ENCODE measurements at places on chromosomes 5 and 9.

DNA sequence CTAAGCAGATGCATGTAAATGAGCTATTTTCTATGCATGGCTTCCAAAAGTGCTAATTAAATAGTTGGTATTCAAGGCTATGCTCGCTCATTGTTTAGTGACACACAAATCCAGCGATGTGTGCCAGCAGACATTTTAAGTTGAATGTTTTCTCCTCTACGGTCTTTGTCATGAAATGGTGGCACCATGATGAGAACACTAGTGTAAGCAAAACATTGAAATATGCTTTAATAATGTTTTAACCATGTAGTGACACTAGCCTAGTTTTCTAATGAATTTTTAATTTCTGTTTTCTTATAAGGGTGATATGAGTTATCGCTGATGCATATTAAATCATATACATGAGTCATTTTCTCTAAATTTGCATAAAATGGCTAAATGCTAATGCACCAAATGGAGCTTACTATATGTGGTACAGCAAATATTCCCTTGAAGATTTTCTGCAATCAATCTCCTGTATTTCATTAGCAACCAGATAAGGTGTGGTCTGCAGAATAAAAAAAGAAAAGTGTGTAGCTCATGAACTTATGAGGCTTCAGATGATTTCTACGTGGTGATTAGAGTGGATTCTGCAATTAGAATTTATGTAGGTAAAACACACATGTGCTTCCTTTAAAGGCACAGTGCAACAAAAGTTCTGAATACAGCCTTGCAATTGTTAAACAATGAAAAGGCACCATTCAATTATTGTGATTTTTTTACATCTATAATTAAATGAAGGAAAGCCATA is 226.6 kb downstream of the MEF2C start:
- DNase-seq: no peak

DNA sequence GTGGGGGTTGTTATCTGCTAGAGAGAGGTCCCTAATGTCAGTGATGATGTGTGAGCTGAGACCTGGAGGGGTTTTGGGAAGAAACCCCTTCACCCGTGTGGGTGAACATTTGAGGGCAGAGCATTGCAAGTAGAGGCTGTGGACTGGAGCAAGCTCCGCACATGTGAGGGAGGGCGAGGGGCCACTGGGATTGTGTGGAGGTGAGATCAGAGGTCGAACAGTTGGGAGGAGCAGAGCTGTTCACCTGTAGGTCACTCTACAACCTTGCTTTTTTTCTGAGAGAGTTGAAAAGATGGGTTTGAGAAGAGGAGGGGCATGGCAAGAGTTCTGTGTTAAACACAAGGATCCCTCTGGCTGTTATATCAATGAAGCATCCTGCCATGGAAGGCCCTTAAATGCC is 480.4 kb upstream of the ZNF608 start:
- no peak for DNase-seq

DNA sequence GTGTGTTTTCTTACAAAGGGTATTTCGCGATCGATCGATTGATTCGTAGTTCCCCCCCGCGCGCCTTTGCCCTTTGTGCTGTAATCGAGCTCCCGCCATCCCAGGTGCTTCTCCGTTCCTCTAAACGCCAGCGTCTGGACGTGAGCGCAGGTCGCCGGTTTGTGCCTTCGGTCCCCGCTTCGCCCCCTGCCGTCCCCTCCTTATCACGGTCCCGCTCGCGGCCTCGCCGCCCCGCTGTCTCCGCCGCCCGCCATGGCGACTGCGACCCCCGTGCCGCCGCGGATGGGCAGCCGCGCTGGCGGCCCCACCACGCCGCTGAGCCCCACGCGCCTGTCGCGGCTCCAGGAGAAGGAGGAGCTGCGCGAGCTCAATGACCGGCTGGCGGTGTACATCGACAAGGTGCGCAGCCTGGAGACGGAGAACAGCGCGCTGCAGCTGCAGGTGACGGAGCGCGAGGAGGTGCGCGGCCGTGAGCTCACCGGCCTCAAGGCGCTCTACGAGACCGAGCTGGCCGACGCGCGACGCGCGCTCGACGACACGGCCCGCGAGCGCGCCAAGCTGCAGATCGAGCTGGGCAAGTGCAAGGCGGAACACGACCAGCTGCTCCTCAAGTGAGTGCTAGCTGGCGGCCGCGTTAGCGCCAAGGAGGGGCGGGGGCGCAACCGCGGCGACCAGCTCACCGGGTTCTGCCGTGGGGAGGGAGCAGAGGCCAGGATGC is 480 bp downstream of the LMNB1 start:
- DNase-seq: no peak

GRCh38 chr9:21764846-21765245 is 37.6 kb upstream of the MTAP start:
- no peak for DNase-seq

DNA sequence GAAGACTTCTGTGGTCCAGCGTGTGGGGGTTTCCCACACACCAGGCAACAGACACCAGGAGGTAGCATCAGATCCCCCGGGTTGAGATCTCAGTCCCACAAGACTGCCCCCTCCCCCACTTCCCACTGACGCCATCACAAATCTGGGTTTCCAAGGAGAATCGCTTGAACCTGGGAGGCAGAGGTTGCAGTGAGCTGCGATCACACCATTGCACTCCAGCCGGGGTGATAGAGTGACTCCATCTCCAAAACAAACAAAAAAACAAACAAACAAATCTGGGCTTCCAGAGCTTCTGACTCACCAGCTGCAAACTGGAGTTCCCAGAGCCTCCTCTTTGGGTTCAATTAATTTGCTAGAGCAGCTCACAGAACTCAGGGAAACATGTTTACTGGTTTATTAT is 4.7 kb upstream of the GBGT1 start:
- no peak for DNase-seq

GRCh38 chr9:114221706-114222465 is 66.5 kb downstream of the COL27A1 start:
- DNase-seq: no peak

DNA sequence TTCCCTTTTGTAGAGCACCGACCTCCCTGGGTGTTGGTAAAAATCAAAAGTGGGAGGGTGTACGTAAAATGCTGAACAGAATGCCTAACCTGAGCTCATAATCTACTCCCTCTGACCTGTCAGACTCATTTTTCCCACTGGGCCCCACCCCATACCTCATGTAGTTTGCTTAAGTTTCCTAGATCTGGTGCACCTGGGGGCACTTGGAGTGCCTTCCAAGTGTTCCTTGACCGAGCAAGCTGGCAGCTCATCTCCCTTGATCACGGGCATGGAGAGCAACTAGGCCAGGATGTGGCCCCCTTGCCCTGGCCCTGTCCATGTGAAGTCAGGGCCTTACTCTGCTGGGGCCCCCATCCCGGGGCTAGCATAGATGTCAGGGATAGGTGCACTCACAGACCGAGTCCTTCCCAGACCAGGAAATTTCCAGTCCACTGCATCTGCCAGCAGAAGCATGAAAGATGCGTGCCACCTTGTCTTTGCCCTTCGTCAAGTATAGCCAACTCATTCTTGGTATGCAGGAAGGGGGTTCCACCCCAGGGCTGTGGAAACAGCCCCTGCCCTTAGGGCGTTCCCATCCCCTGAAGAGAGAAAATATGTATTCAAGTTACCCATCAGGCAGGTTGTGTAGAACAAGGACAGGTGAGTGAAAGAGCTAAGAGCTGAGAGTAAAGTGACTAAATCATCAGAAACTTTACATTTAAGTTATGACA is 41.9 kb downstream of the SLC22A5 start:
- DNase-seq: no peak

- DNase-seq: peak; percentile 72
Observed at GRCh38 chr9:18606846-18607245, 132.9 kb downstream of the ADAMTSL1 start.

DNA sequence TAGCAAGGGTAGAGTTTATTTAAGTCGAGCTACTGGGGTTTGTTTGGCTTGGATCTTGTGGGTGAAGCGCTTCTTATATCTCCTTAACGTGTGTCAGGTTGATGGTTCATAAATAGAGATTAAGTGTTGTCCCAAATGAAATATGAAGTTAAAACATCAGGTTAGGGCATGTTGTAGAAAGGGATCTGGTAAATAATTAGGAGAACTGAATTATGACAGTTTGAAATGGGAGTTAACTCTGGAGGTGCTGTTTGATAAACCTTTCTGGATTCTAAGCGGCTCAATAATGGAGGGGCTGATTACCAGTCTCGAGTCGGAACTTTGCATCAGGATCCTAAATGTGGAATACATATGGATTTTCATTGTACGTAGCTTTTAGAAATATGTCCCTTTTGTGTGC is 717.0 kb upstream of the WWC1 start:
- no peak for DNase-seq

DNA sequence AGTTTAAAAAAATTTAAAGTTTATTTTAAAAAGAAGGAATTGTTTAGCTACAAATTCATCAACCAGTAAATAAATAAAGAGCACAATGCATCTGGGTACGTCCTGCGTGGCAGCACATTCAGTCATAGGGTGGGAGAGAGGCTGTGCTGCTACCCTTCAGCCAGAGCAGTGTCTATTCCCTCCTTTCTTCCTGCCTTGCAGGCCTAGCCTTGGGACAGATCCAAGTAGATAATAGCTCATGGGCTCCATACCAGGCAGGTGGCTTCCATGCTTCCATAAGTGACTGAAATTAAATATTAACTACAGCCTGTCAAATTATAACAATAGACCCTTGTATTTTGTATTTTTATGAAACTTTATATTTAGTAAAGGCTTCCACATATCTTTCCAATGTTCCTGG is 408.3 kb upstream of the RGMB start:
- no peak for DNase-seq

GRCh38 chr5:142900927-142901326 is 130.8 kb downstream of the ARHGAP26 start:
- DNase-seq: peak; percentile 79

- no peak for DNase-seq
Observed at GRCh38 chr5:126199467-126199866, 223.7 kb upstream of the GRAMD2B start.

- DNase-seq: no peak
Observed at GRCh38 chr5:90640484-90641059, 82.0 kb downstream of the ADGRV1 start.

- no peak for DNase-seq
Observed at GRCh38 chr5:161058781-161059180, 206.8 kb upstream of the ATP10B start.

DNA sequence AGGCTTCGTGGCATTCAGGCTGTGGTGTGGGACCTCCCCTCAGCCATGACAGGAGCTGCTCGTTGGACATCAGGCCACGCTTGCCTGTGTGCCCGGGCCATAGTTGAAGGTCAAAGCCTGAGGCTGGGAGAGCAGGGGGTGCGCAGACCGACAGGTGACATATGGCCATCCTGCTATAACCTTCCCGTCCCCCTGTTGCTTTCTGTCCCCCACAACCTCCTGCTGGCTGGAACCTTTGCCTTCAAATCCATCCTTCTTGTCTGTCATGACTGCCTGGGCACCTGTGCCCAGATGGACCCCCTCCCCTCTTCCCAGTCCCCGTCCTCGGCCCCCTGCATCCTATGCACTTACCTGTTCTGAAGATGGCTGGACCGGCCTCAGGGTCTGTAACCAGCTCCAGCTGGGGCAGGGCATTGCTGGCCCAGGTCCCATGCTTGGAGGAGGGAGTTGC is 83.2 kb downstream of the WNK2 start:
- no peak for DNase-seq

DNA sequence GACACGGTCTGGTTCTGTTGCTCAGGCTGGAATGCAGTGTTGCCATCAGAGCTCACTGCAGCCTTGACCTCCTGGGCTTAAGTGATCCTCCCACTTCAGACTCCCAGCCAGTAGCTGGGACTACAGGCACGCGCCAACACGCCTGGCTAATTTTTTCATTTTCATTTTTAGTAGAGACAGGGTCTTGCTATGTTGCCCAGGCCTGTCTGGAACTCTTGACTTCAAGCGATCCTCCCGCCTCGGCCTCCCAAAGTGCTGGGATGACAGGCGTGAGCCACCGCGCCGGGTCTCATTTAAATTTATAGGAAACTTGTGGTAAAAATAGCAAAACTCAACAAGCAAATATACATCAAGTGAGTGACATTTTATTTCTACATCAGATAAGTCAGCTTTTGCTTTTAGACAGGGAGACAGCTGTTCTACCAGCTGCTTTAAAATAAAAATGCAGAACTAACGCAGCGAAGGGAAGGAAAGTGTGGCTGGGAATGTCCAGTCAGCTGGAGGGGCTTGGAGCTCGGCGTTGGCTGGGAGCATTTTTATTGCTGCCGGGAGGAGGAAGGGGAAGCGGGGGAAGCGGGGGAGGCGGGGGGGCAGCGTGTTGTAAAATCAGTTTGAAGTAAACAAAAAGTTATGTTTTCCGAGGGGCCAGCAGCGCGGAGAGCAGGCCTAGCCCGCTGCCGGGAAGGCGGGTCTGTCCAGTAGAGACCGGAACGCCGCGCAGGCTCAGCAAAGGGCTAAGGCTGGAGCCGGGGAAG is 707 bp upstream of the ZFYVE16 start:
- DNase-seq: no peak

DNA sequence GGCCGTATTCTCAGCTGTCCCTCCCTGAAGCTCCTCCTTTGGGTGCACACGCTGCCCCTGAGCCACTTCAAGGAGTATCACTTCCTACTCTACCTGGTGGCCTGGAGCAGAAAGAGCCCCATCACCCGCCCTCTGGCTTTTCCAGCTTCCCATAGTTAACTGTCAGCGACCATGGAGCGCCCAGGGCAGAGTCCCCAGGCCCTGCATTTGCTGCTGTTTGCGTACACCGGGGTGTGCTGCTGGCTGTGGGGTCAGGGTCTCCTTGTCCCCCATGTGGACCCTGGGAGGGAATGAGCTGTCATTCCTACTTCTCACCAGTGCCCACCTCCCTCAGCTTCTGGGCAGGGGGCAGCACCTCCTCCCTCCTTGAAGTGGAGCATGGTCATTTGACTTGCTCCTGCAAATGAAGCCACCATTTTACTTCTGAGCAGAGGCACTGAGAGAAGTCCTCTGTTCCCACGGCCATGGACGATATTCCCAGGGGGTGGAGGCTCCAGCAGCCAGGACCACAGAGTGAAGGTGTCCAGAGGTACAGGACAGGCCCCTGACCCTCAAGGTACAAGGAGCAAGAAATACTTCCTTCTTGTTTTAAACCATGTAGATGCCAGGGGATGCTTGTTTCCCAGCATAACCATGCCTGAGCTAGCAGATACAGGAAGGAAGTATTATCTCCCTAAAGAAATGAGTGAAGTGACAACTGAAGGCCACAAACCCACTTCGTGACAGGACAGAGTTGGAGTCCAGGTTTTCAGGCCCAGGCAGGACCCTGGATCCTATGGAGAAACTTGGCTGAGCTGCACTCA is 40.6 kb upstream of the COL5A1 start:
- no peak for DNase-seq

DNA sequence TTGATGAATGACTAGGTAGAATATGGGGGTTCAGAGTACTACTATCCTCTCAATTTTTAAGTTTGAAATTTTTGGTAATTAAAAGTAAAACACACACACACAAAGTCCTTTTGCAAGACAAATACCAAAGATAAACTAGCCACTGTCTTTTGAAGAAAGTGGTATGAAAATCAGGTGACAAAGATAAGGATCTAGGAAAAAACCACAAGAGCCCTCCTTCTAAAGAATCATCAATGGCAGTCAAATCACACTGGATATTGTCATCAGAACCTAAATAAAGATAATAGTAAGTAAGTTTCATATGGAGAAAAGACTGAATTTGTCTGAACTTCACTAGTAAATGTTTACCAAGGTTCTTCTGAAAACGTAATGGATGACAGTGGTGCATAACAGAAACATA is 30.5 kb upstream of the HK3 start:
- no peak for DNase-seq

GRCh38 chr9:125674981-125675973 is 31.7 kb downstream of the MAPKAP1 start:
- DNase-seq: no peak

GRCh38 chr5:23684103-23684502 is 176.7 kb downstream of the PRDM9 start:
- no peak for DNase-seq

- DNase-seq: no peak
Observed at GRCh38 chr5:66884564-66885243, 288.5 kb downstream of the MAST4 start.
